ENCODE measurements at places on chromosomes 7 and 10.

- no peak for DNase-seq
Measured at GRCh38 chr10:71836596-71836974, 14.5 kb downstream of the PSAP start.

DNA sequence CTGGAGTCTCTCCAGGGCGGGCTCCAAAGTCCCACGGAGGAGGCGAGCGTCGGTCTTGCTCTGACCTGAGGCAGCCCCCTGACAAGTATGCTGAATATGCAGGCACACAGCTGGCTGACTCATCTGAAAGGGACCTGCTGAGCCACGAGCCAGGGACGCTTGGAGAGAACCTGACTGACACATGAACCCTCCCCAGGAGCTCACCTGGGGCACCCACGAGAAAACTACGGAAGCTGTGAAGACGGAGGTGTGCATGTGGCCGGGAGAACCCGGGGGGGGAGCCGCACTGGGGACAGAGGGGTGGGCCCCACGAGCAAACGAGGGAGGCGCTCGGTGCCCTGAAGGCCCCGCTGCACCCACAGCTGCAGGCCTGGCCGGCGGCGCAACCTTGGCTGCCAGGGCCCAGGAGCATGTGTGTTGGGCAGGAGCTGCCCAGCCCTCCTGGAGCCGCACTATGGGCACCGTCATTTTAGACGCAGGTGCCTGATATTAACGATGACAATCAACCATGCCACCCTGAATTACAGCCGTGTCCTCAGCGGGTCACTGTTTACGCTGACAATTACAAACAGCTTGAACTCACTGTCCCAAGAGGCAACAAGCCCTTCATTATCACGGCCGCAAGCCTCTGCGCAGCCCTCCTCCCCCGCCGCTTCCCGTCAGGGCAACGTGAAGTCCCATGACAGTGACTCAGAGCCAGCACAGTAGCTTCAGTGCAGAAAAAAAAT, 64.7 kb downstream of the DIP2C start:
- DNase-seq = peak; percentile 62

- DNase-seq = no peak
Measured at GRCh38 chr7:51316666-51317581, at the start of gene COBL. TSS of gene COBL (minus strand) at chr7:51316809. CDS start at chr7:51316633, 176 bp downstream.

GRCh38 chr10:71213127-71213621, 804 bp downstream of the UNC5B start:
- DNase-seq = peak; percentile 70

DNA sequence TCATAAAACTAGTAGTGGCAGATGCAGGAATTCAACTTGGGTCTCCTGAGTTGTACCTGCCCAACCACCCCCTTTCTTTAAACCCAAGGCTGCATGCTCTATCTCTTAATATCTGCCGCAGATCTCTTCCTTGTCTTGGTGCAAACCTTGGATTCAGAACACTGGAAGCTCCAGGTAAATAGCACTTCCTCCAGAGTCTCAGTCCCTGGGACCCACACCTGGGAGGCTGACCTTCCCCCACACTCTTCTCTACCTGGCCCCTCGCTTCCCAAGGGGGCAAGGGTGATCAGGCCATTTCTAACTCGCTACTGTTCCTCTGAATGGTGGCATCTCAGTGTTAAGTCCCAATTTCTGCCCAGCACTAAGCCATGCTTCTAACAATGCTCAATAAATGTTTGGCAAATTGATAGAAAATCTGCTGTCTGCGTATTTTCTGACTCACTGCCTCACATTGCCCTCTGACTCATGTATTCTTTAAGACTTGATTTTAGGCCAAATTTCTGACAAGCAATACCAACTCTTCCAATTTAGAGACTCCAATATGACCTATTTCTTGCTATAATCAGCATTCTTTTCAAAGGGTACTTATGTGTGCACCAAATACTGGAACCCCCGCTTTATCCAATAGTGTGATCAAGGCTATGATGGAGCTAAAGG, 68.0 kb upstream of the PPP1R3C start:
- DNase-seq = peak; percentile 75

DNA sequence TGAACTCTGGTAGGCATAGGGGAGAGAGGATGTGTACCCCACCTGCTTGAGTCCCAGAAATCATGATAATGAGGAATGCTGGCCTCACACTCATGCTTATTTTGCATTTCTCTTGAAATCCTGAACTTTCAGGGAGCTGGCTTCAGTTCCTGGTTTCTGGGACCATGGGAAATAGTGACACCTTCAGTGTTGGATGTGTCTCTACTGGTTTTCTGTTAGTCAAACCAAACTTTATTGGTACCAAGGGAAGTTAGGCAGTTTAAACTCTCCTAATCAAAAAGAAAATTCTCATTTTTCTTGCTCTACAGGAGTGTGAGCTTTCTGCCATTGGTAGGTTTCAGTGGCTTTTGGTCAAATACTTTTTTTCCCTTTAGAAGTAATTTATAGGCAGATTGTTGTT, 11.8 kb upstream of the PCGF5 start:
- no peak for DNase-seq

- no peak for DNase-seq
Measured at GRCh38 chr7:83562960-83563359, 86.0 kb downstream of the SEMA3E start.

- DNase-seq = no peak
Measured at GRCh38 chr10:78184851-78185692, 151.4 kb downstream of the RPS24 start.

DNA sequence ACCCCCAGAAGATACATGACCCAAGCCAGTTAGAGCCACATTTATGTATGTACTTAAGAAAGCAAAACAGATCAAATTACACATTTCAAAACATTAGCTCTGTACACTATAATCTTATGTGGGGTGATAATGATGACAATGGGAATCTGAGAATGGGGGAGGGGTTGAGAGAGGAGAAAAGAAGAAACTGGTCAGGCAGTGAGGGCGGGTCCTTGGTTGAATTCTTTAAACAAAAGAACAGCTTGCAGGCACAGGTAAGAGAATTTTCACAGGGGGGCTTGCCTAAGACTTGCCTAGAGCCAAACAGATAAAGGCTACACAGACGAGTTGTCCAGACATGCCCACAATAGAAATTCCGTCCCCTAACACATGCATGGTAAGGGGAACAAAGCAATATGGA, 76.8 kb upstream of the PTER start:
- DNase-seq = no peak

DNA sequence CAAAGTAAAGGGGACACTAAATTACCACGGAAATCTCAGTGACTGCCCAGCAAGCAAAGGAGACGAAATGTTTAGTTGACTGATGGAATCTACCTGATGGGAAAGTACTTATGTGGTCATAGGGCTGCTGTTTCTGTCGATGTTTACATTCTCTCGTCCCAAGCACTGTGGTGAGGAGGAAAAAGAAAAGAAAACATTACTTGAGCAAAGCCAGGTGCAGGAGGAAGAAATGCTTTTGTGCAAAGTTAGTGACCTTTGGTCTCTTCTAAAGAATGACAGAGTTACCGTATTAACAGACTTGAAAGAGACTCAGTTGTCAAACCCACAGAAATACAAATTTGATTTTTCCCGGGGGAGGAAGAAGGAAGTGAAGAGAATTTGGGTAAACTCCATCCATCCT, 43.3 kb upstream of the FMC1 start:
- no peak for DNase-seq

- DNase-seq = no peak
Measured at GRCh38 chr10:3421537-3422257, 249.1 kb upstream of the PITRM1 start.

DNA sequence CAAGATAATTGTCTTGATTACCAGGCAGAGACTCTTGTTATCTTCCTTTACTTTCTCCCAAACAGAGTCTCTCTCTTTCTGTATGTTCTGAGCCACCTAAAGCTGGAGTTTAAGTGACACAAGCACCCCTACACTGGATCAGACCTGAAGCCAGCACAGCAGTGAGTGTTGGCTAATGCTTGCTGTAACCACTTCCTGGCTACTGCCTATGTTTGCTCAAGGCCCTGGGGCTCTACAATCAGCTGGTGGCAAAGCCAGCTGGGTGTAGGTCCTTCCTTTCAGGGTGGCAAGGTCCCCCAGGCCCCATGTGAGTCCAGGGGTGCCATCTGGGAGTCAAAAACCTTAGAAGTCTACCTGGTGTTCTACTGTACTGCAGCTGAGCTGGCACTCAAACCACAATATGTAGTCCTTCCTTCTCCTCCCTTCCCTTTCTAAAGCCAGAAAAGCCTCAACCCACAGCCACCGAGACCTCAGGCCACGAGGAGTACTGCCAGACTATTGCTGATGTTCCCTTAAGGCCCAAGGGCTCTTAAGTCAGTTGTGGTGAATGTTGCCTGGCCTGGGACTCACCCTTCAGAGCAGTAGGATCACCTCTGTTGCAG, 416.3 kb downstream of the ADRA2A start:
- DNase-seq = no peak

DNA sequence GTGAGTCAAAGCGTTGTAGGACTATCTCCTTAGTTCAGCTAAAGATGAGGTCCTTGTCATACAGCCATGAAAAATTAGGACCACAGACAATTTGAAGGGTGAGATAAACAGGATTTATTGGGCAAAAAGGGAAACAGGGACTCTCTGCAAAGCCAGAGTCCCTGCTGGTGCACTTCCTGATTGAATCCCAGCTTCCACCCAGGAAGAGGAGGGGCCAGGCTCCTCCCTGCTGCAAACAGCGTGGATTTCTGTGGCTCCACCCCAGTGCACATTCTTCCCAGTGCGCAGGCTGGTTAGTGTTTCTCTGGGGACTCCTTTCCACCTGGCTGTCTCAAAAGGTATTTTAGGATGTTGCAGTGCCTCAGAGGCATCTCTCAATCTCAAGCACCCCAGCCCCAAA, 165.4 kb upstream of the YAE1 start:
- DNase-seq = no peak

GRCh38 chr10:111762114-111762513, 421.5 kb downstream of the GPAM start:
- DNase-seq = no peak

- no peak for DNase-seq
Measured at GRCh38 chr7:158783595-158783994, 45.7 kb downstream of the ESYT2 start.

DNA sequence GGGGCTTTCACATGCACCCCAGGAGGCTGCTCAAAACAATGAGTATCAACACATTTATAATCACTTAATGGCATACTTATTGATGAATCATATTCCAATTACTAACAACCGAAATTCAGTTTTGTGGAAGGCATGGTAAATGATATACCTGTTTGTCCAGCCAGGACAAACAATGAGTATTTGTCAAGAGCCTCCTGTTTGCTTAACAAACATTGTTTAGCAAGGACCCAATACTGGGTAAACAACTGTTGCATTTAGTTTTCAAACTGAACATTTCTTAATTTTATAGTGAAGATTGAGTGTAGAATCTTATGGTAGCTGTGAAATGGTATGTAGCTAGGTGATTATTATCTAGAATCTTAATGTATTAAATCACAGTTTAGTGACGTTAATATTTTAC, 473.7 kb downstream of the ATRNL1 start:
- no peak for DNase-seq

DNA sequence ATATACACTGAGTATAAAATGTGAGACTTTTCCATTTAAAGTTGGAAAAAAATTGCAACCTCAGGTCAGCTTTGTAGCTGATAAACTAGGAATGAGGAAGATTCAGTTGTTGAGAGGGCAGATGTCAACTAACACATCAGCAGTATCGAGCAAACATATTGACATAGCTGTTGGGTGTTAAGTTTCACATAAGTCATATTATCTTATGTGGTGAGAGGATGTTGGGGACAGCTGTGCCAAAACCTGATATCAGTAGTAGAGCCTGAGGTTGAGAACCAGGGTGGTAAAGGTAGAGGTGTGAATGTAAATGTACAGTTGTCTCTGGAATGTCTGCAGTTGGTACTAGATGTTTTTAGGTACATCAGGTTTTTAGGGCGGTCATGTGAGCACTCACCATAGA, 5.0 kb downstream of the ZRANB1 start:
- no peak for DNase-seq

DNA sequence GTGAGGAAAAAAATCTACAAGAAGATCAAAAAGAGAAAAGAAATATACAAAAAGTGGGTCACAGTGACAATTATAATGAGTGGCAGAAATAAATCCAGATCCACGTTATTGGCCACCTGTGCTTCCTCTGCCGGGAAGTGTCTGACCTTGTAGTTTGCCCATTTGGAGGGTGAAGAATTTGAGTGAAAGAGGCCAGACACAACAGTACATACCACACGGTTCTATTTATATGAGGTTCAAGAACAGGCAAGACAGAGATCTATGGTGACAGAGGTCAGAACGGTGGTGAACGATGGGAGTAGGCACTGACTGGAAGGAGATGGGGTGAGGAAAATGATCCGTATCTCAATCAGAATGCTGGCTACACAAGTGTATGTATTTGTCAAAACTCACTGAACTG, 17.1 kb downstream of the PARP12 start:
- DNase-seq = no peak

DNA sequence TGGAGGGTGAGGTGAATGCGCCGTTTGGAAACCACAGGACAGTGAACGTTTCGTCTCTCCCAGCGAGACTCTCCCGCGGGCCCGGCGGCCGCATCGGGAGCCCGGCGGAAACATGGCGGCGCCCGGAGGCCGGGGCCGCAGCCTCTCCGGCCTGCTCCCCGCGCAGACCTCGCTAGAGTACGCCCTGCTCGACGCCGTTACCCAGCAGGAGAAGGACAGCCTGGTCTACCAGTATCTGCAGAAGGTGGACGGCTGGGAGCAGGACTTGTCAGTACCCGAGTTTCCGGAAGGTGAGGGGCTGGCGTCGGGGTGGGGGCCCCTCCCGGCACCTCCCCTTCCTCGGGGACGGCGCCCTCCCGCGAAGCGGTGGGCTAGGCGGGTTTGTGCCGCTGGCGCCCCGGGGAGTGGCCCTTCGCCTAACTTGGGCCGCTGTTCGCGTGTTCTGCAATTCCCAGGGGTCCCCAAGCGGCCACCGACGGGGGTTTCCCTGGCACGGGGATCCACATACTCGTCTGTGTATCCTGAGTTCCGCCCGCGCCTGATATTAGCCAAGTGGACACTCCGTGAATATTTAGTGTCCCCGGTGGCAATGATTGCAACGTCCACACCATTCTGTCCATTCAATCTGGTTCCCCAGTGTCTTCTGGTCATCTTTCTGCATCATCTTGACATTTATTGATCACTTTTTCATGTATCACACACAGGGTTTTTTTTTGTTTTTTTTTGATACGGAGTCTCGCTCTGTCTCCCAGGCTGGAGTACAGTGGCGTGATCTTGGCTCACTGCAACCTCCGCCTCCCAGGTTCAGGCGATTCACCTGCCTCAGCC, 514 bp downstream of the NHLRC2 start:
- DNase-seq = peak; percentile 35

- no peak for DNase-seq
Measured at GRCh38 chr10:34185998-34186397, 629.1 kb downstream of the PARD3 start.
